ENCODE measurements at places on chromosomes 12 and 14. TPM values are rescaled to one million over a fixed set of nuclear protein-coding genes. Genes with fewer than 3 reads are reported as not detected.

Gene FSCB
- not detected for total RNA-seq

GRCh38 chr12:76083246-76083903 lies 1.1 kb downstream of the NAP1L1 start:
- peaks cover 47% of the 10 kb centered on the region for H3K36me3 ChIP-seq
- peak overlapping the region; percentile 95 for H3K27ac ChIP-seq
- peak overlapping the region; percentile 79 for H3K4me3 ChIP-seq
- H3K4me1 ChIP-seq, result peaks cover 52% of the 10 kb centered on the region
- DNase-seq, result peak; percentile 18

- no peak for DNase-seq
- H3K27me3 ChIP-seq, result peaks cover 7% of the 10 kb centered on the region
- no peaks in the 10 kb centered on the region for H3K36me3 ChIP-seq
- H3K27ac ChIP-seq, result no peak overlapping the region
- no peak overlapping the region for H3K4me3 ChIP-seq
- H3K4me1 ChIP-seq, result no peaks in the 10 kb centered on the region
Measured at GRCh38 chr12:66010787-66011547, 119.6 kb downstream of the LLPH start.

- no peaks in the 10 kb centered on the region for H3K27me3 ChIP-seq
- no peak overlapping the region for H3K27ac ChIP-seq
- H3K4me1 ChIP-seq, result no peaks in the 10 kb centered on the region
- H3K36me3 ChIP-seq, result peaks cover 7% of the 10 kb centered on the region
- DNase-seq, result no peak
Measured at GRCh38 chr14:92990456-92991430, 67.8 kb downstream of the CHGA start.

DNA sequence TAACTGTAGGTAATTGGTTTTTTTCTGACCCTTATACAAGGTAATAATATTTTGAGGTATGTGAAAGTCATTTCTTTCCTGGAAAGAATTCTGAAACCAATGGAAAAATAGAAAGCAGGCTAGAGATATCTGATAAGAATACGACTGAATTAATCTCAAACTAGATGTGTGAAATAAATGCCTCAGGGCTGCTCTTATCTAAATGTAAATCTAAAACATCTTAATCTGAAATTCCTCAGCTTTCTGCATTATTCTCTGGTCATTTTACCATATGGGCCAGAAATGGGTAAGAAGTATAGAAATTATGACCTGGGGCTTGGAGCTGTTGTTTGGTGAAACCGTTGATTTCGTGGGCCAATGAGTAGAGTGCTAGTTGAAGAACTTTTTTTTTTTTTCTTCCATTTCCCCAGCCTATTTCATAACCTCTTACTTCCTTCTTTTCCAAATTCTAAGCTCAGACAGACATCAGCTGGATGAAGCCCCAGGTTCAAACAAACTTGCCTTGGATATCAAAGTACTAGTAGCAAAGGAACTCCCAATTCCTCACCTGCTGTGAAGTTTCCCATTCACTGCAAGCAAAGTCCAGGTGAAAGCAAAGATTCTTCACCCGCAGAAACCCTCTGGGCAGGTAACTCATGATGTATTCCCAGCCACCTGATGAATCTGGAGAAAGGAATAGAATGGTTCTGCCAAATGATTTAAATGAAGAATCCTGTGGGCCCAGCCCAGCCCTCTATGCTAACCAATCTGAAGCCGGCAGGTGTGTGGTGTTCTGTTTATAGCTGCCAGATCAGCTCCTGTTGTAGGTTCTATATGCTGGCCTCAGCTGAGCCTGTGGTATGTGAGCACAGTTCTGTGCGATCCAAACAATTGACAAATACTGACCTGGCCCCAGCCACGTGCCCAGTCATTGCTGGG lies 9.7 kb upstream of the FOS start:
- no peak overlapping the region for H3K27ac ChIP-seq
- H3K4me1 ChIP-seq, result peaks cover 6% of the 10 kb centered on the region
- H3K36me3 ChIP-seq, result no peaks in the 10 kb centered on the region
- H3K4me3 ChIP-seq, result no peak overlapping the region
- DNase-seq, result no peak

DNA sequence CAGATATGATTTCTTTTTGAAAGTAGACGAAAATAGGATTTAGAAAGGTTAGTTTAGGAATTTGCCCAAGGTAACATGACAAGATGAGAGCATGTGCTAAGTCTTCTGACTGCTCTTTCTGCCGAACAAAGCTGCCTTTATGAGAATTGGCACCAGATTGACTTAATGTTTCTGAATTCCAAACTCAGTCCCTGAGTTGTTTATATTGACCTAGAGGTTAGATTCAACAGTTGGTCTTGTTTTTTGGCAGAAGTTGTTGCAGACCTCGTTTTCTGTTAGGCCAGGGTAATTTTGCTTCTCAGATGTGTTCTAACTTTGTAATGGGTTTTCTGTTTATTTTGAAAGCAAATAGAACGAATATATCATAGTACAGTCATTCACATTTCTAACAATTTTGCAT lies 61.5 kb upstream of the LRTM2 start:
- no peak for DNase-seq
- H3K36me3 ChIP-seq, result peaks cover 39% of the 10 kb centered on the region
- no peaks in the 10 kb centered on the region for H3K27me3 ChIP-seq
- H3K4me3 ChIP-seq, result no peak overlapping the region
- H3K27ac ChIP-seq, result no peak overlapping the region

GRCh38 chr14:100665511-100666032 lies 61.1 kb upstream of the DLK1 start:
- no peaks in the 10 kb centered on the region for H3K36me3 ChIP-seq
- no peak for DNase-seq
- H3K4me1 ChIP-seq, result no peaks in the 10 kb centered on the region
- H3K27me3 ChIP-seq, result peaks cover 7% of the 10 kb centered on the region
- no peak overlapping the region for H3K4me3 ChIP-seq

- DNase-seq, result no peak
- H3K27ac ChIP-seq, result no peak overlapping the region
- no peaks in the 10 kb centered on the region for H3K27me3 ChIP-seq
- H3K4me1 ChIP-seq, result no peaks in the 10 kb centered on the region
Measured at GRCh38 chr14:73958591-73958990, 8.5 kb downstream of the COQ6 start.

Gene KMT2D
- 58.2 TPM for total RNA-seq

Gene MYO1A
- total RNA-seq, result 2.6 TPM

Gene STK38L
- total RNA-seq, result 30.4 TPM

Gene OTOGL
- not detected for total RNA-seq

DNA sequence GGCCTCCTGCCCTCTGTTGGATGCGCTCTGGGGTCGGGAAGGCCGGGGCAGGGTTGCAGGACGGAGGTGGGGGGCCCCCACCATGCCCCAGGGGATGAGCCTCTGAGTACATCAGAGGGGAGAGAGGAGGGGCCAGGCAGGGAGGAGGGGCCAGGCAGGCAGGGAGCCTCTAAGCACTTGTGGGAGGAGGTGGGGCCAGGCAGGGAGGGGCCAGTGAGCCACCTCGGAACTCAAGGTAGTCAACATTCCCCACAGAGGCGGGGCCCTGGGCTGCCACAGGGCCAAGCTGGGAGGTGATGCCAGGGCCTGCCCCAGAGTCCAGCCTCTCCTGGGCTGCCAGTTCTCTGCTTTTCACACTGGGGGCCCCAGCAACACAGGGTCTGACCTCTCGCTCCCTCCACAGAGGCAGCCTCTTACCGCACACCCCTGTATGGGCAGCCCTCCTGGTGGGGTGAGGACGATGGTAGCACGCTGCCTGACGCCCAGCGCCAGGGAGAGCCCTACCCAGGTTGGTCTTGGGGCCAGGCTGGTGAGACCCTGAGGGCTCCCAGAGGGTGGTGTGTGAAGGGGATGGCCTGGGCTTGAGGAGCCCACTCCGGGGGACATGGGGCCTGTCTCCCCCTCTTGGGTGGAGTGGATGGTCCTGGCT lies 17.4 kb downstream of the CEP170B start:
- H3K36me3 ChIP-seq, result no peaks in the 10 kb centered on the region
- DNase-seq, result peak; percentile 59

DNA sequence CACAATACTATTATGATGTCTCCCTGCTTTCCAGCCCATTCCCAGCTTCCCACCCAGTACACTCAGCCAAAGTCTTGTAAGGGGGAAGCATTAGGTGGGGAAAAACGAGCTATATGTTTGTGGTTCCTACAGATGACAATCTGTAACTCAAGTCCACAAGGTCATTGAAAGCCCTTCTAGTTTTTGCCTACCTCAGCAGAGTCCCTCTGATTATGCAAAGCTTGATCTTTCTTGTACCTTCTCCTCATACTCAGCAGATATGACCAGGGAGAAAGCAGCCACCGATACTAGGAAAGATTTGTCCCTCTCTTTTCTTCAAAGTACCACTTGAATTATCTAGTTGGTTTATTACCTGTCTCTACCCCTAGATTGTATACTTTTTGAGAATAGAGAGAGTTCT lies 10.6 kb downstream of the CMAS start:
- DNase-seq, result no peak
- peaks cover 26% of the 10 kb centered on the region for H3K36me3 ChIP-seq
- peaks cover 4% of the 10 kb centered on the region for H3K4me1 ChIP-seq

DNA sequence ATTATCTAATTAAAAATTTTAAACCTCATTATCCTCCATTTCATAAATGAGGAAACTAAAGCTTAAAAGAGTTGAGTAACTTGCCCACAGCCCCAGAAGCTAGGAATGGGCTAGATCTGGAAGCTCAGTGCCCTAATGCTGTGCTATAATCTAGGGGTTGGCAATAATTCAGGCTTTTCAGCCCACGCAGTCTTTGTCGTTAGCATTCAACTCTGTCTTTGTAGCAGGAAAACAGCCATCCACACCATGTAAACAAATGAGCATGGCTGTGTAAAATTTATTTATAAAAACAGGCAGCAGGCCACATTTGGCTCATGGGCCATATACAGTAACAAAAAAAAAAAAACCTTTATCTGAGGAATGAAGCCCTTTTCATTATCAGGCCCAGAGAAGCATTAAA lies 92.4 kb upstream of the OVCH1 start:
- no peaks in the 10 kb centered on the region for H3K36me3 ChIP-seq
- DNase-seq, result no peak
- peaks cover 8% of the 10 kb centered on the region for H3K27me3 ChIP-seq

- no peak overlapping the region for H3K27ac ChIP-seq
- H3K36me3 ChIP-seq, result no peaks in the 10 kb centered on the region
- H3K4me1 ChIP-seq, result no peaks in the 10 kb centered on the region
Measured at GRCh38 chr14:100684154-100684553, 42.5 kb upstream of the DLK1 start.

GRCh38 chr12:3071107-3071506 lies 6.1 kb upstream of the TSPAN9 start:
- peaks cover 7% of the 10 kb centered on the region for H3K27me3 ChIP-seq
- no peak overlapping the region for H3K27ac ChIP-seq
- H3K4me1 ChIP-seq, result no peaks in the 10 kb centered on the region
- H3K4me3 ChIP-seq, result no peak overlapping the region
- no peak for DNase-seq

GRCh38 chr12:3179731-3180130 lies 102.6 kb downstream of the TSPAN9 start:
- H3K36me3 ChIP-seq, result no peaks in the 10 kb centered on the region
- H3K4me1 ChIP-seq, result no peaks in the 10 kb centered on the region
- no peak overlapping the region for H3K27ac ChIP-seq
- H3K4me3 ChIP-seq, result no peak overlapping the region
- peaks cover 13% of the 10 kb centered on the region for H3K27me3 ChIP-seq

DNA sequence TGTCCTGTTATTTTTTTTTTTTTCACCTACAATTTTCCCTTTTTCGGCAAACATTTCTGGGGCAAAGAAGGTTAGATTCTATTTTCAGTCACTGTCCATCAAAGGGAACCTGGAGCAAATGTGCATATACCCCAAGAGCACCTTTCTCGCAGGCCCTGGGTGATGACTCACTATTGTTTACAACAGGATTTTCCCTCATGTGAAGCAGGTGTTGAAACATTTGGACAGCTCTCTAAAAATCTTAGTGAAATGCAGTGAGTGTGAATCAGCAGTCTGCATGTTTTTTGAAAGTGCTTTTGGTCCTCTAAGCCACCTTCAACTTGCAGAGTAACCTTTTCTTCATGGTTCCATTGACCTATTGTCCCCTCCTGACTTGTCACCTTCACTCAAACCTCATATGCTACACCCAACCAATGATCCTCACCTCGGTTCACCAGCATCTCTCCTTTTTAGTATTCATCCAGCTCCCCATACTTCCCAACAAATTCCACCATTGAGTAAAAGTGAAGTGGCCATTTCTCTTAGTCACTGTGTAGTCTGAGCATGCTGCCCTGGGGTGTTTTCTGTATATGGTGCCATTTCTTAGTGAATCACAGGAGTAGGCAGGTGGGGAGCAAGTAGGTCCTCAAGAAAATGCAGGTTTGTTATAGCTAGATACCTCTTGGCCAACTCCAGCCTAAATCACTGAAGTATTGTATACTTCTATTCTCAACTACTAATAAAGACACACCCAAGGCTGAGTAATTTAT lies 260.2 kb downstream of the BMP4 start:
- H3K4me1 ChIP-seq, result no peaks in the 10 kb centered on the region
- no peaks in the 10 kb centered on the region for H3K36me3 ChIP-seq
- DNase-seq, result no peak
- no peaks in the 10 kb centered on the region for H3K27me3 ChIP-seq
- no peak overlapping the region for H3K27ac ChIP-seq

- DNase-seq, result peak; percentile 57
- peak overlapping the region; percentile 26 for H3K4me3 ChIP-seq
- peaks cover 33% of the 10 kb centered on the region for H3K36me3 ChIP-seq
Measured at GRCh38 chr12:47190271-47190750, 110.6 kb upstream of the AMIGO2 start.

DNA sequence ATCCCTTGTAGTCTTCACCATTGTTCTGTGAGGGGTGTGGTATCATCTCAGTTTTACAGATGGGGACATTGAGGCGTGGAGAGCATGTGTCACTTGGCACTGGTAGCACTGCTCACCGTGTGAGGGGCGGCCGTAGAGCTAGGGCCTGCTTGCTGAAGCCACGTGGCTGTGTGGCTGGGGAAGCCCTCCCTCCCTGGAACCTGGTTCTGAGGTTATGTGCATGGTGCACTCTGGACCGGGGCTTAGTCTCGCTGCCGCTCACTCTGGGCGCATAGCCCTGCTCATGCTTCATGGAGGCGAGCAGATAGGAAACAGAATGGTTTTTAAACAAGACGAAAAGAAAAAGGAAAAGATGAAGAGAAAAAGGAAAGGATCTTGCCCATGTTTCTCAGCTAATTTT lies 46.1 kb downstream of the CACNA1C start:
- no peaks in the 10 kb centered on the region for H3K36me3 ChIP-seq
- H3K27me3 ChIP-seq, result no peaks in the 10 kb centered on the region
- no peak overlapping the region for H3K27ac ChIP-seq
- no peak overlapping the region for H3K4me3 ChIP-seq

GRCh38 chr14:51386983-51387735 lies 147.1 kb downstream of the TMX1 start:
- DNase-seq, result no peak
- H3K27me3 ChIP-seq, result peaks cover 4% of the 10 kb centered on the region
- H3K27ac ChIP-seq, result no peak overlapping the region
- no peaks in the 10 kb centered on the region for H3K36me3 ChIP-seq
- no peaks in the 10 kb centered on the region for H3K4me1 ChIP-seq

DNA sequence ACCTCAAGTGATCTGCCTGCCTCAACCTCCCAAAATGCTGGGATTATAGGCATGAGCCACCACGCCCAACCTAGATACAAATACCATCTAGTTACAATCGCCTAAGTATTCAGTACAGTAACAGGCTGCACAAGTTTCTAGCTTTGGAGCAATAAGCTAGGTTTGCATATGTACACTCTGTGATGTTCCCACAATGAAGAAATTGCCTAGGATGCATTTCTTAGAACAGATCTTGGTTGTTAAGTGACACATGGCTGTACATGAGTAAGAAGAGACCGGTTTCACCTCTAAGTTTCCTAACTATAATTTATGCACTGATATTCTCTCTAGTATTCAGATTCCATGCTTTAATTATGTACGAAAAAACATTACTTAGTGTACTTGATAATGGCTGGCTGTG lies 5.4 kb upstream of the TUBA1C start:
- peaks cover 5% of the 10 kb centered on the region for H3K36me3 ChIP-seq
- DNase-seq, result no peak
- H3K4me1 ChIP-seq, result peaks cover 16% of the 10 kb centered on the region
- no peaks in the 10 kb centered on the region for H3K27me3 ChIP-seq
- H3K4me3 ChIP-seq, result no peak overlapping the region
